Activated naive CD8-positive, alpha-beta T cell treated with anti-CD3 and anti-CD28 coated beads for 36 hours (primary cell): ENCODE measurements at places on chromosomes 13 and 19. TPM values are rescaled to one million over a fixed set of nuclear protein-coding genes. Genes with fewer than 3 reads are reported as not detected.

- H3K27me3 ChIP-seq, result no peaks in the 10 kb centered on the region
- no peak overlapping the region for H3K27ac ChIP-seq
- peaks cover 29% of the 10 kb centered on the region for H3K36me3 ChIP-seq
These were observed 253.8 kb downstream of the KLF12 start for GRCh38 chr13:73880365-73880764.

DNA sequence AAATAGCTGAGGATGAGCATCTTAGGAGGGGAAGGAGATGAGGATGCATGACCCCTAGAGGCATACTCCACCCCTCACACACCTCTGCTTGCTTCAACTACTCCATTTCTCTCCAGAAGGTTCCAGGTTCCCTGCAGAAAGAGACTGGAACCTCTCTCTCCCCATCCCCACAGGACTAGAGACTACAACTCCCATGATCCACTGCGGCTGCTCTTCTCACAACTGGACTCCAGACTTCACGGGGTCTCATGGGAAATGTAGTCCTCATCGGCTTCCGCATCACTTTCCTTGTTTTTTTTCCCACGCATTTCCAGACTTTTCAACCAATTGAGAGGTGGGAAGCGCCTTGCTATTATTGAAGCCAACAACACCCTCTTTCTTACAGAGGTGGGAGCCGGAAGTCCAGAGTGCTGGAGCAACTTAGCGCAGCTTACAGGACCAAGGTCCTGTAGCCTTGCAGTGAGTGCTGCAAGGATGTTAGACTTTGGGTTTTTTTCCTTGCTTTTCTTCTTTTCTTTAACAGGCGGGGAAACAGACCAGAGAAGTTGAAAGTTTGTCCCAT is 13.9 kb upstream of the CACNG6 start:
- peak overlapping the region; percentile 43 for H3K4me3 ChIP-seq
- H3K36me3 ChIP-seq, result peaks cover 13% of the 10 kb centered on the region
- DNase-seq, result peak; percentile 53
- H3K4me1 ChIP-seq, result peaks cover 22% of the 10 kb centered on the region
- no peak overlapping the region for H3K27ac ChIP-seq

DNA sequence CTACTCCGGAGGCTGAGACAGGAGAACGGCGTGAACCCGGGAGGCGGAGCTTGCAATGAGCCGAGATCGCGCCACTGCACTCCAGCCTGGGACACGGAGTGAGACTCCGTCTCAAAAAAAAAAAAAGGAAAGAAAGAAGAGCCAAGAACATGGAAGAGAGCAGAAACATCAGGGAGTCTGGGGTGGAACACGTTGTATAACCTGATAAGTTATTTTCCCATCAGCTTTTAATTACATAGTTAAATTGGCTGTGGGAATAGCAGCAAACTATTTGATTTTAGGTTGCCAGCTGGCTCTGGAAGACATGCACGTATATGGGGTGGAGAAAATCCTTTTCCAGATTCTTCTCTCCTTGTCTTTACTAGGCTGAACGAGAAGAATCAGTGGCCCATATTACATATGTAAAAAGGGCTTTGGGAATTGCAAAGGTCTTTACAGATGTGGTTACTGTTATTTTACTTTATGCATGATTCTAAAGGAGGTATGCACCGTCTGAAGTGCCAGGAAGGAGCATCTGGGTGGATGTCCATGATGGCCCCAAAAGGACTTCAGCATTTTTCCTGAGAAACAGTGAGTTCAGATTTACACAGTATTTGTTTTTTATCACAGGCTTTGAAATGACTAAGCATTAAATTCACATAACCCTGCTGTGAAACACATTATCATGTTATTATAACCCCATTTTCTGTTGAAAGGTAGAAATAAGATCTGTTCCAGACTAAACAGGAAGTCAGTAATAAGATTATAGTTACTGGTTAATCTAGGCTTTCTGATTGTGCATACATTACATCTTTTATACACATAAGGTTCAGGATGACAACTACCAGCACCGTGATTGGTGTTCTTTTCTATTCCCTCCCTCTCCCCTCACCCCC is 4.6 kb upstream of the NAA16 start:
- peaks cover 4% of the 10 kb centered on the region for H3K36me3 ChIP-seq
- H3K27me3 ChIP-seq, result peaks cover 3% of the 10 kb centered on the region
- no peak overlapping the region for H3K27ac ChIP-seq
- peaks cover 11% of the 10 kb centered on the region for H3K4me1 ChIP-seq

ZNF681 gene
- 5.8 TPM for total RNA-seq

MAMSTR gene
- total RNA-seq, result 0.46 TPM

TMEM143 gene
- 15.5 TPM for total RNA-seq
